SK-N-SH treated with all-trans-retinoic acid at 6 μM for 48 hours (cell line): ENCODE measurements at places on chromosomes 4 and X.
A peak's percentile ranks its signal among the peaks of the same experiment; 100 is the strongest.

GRCh38 chr4:2843941-2844584 lies 419 bp downstream of the ADD1 start:
- peak; percentile 5 for ATAC-seq

GRCh38 chr4:86664959-86665358 lies 70.8 kb downstream of the PTPN13 start:
- ATAC-seq: no peak; the same call in 2 of the 3 replicates

DNA sequence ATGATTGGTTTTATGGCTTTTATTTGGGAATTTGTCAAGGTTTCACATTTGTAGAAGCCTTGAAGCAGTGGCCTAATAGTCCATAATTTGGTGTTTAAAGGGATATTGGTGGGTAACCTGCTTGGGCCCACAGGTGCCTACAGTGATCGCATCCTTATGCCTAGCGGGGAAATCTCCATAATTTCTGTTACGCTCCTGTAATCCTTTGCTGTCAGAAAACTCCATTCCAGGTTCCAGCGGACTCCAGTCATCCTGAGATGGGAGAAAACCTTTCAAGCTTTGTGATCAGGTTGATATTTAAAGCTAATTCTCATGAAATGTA lies 257.0 kb upstream of the JADE1 start:
- ATAC-seq: no peak; the same call in 1 of the 3 replicates

DNA sequence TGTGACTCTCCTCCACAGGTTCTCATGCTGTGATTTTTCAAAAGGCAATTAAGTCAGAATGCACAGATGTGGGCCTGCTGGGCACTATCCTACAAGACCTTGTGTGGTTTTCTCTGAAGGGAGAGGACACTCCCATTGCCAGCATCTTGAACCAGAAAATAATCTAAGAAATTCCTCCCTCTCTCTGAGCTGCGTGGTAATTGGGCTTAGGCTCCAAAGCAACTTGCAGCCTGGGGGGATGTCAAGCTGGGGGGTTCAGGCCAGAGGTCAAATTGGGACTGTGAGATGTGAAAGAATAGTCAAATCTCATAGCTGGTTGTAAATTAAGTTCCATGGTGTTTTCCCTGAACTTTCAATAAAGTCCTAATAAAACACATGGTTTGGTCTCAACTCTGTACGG lies 350.6 kb upstream of the SLC7A11 start:
- no peak for ATAC-seq

DNA sequence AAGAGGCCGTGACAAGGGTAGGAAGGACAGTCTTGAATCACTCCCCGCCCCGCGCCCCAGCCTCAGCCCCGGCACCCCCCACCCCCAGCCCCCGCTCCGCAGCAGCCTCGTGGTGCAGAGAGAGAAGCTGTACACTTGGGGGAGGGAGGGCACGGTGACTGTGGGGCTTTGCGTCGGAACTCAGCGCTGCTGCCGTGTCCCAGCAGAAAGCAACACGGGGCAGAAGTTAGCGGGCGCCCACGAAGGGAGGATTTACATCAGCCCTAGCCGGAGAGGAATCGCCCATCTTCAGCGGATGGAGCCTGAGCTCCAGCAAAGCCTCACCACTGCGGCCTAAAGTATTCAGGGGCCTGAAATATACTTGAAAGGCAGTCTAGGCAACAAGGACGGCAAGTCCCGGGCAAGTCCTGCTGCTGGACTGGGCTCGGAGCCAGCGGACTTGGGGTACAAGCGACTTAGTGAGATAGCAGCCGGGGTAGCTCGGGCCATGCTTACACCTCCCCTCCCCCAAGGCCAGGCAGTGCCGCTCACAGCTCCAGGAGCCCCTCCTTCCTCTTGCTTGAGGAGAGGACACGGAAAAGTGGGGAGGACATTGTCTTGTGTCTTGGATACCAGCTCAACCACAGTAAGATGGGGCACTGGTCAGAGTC lies 18.5 kb upstream of the OPN1LW start:
- no peak for ATAC-seq

- ATAC-seq: peak; percentile 85
Observed at GRCh38 chr4:24472514-24473308, 111.6 kb downstream of the DHX15 start.

DNA sequence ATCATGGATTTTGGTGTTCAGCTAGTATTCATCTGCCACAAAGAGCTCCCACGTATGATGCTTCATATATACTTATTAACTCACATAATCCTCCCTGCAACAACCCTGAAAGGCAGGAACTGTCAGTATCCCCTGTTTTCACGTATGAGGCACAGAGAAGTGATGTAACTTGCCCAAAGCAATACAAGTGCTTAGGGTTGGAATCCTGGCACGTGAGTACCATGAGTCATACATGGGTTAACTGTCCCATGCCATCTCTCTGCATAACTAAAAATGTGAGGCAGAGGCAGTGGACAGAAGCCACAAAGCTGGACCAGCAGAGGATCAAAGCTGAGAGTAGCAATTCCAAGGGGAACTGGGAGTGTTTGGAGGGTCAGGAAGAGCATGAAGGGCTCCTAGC lies 35.7 kb upstream of the EGFL6 start:
- ATAC-seq: peak; percentile 63

DNA sequence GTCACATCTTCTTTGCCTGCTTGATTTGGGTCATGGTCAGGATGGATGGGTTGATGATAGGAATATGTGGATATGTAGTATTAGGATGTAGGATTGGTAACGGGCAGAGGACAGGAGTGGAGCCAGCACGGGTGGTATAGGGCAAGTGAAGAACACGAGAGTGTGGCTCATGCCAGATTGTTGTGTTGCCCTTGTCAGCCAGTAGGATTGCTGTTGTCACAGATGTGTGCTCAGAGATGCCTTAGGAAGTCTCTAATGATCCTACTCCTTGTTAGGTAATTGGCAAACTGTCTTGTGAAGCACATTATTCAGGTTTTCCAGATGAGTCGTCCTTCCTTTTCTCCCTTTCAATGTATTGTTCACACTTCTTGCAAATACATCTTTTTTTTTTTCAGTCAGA lies 5.5 kb downstream of the ATP10D start:
- peak; percentile 77 for ATAC-seq

GRCh38 chr4:147846318-147847155 lies 114.6 kb downstream of the ARHGAP10 start:
- ATAC-seq: no peak

DNA sequence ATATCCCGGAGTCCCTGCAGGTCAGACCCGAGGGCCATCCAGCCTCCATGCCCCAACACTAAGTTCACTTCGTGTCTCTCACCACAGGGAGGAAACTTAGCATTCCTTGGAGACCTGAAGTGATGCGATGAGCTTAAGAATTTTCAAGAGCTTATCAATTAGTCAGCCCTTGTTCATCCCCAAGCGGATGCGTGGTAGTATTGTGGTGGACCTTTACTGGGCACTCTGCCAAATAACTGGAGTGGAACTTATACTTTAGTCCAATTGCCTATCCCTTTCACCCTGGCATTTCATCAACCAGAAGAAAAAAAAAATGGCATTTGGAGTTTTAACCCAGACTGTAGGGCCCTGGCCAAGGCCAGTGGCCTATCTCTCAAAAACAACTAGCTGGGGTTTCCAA lies 137.1 kb downstream of the RELL1 start:
- ATAC-seq: no peak

GRCh38 chrX:120781403-120781802 lies 94.3 kb downstream of the CT47B1 start:
- ATAC-seq: no peak

DNA sequence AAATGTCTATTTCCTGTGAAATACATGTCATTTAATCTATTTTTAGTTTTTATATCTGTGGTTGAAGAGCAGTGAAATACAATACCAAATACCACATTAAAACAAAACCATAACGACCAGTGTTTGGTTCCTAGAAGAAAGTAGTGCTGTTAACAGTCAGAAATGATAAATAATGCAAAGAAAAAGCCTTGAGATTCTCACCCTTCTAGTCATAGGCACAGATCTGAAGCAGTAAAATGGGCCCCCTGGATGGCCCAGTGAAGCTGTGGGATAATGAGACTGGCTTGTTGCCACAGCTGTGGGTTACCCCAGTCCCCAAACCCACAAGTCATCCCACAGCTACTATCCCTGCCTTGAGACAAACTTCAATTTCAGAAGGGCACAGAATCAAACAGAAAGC lies 137.3 kb upstream of the RPL34 start:
- no peak for ATAC-seq
